ENCODE measurements at places on chromosomes 4 and X.

DNA sequence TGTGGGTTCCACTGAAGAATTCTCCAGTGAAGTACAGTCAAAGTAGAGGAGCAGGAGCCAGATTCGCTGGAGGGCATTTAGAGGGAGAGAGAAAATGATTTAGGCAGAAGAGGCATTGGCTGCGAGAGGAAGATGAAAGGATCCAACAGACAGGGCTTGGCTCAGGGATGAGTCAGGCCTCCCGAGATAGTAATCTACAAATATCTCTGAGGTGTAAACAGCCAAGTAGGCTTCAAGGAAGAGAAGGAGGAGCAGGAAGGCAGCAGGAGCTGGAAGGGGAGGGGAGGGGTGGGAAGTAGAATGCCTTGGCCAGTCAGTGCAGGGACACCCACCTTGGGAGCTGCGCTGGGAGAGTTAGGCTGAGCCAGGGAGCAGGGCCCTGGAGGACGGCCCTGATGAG, 55.5 kb downstream of the PJA1 start:
- no peak for DNase-seq

DNA sequence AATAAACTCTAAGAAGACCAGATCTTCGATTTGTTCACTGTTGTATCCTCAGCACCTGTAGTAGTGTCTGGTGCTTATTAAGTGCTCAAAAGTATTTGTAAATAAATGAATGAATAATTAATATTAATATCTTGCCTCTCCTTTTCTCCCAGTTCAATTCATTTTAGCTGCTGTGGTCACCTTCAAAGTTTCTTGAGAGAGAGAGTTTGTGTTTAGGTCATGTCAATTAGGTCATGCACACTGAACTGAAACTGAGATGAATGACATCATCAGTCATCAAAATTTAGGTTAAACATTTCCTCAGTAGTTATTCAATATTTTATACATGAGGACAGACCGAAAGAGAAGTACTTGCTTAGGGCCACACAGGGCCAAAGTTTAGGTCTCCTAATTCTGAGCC, 73.5 kb downstream of the ANXA3 start:
- no peak for DNase-seq

GRCh38 chr4:2354118-2354517, 64.3 kb downstream of the ZFYVE28 start:
- DNase-seq, result no peak

DNA sequence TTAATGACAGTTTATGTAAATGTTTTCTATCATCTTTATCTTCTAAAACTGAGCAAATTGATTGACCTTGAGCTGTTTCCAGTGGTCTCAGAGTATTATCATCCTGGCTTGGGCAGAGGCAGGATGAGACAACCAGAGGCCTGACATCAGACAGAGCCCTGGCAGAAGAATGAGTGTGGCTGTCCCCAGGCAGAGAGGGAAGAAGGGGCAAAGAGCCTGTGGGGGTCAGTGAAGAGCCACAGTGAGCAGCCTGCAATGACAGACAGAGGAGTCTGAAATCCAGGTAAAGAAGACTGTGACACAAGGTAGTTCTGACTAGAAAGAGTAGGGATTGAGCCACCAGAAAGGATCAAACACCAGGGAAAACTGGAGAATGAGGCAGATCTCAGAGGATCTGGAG, 182.4 kb upstream of the ARSJ start:
- no peak for DNase-seq

DNA sequence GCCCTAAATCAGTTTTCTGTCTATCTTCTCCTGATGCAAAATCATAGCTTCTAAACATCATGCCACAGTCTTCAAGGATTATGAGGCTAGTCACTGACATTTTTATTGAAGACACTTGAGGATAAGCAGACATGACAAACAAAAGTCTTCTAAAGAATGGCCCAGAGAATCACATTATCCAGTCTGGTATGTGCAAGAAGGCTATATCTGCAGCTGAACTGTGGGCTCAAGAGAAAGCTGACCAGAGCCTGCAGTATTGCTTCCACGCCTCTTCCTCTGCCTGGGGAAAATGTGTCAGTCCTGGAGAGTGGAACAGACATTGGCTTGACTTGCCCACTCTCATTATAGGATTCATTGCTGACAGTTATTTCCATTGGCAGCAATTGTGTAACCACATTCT, 553.5 kb downstream of the SPOCK3 start:
- DNase-seq, result no peak

GRCh38 chr4:40059362-40059761, 2.7 kb downstream of the N4BP2 start:
- DNase-seq, result no peak

- no peak for DNase-seq
Observed at GRCh38 chr4:129164243-129164642, 68.3 kb downstream of the C4orf33 start.

DNA sequence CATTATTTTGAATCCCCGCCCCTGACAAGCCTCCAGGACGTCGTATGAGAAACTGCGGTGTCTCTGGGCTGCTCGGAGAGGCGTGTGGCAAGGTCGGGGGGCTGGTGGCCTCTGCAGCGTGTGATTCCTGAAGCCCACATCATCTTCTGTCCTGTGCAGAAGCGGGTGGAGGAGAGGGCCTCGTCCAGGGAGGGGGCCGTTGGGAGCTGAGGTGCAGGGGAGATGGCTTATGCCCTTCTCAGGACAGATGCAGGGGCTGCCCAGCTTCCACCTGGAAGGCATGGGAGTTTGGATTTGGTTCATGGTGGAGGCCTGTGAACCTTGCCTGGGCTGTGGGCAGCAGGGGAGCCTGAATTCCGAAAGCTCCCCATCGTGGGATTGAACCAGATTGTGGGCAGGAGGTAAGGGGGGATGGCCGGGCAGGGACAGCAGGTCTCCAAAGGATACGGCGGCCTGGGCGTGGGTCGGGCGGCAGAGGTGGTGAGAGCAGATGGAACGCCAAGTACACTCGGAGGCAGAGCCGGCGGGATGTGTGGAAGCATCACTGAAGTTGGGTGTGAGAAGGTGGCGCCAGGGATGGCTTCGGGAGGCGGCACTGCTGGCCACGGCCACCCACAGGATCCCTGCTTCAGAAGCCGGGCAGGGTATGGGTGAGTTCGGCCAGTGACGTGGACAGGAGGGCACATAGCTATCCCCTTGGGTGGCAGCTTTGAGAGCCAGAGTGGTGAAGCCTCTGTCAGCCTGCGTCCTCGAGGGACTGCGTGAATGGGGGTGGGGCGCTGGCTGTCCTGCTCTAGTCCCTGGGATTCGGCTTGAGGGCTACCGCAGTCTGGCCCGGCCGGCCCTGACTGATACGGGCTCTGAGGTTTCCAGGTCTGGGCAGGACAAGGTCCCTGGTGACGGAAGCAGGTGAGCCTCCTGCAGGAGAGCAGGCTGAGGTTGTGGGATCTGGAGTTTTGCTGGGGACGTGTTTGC, 76.3 kb upstream of the ADRA2C start:
- no peak for DNase-seq

- no peak for DNase-seq
Observed at GRCh38 chrX:38975368-38975942, 174.2 kb downstream of the MID1IP1 start.

GRCh38 chrX:39893417-39894338, 204.1 kb downstream of the BCOR start:
- DNase-seq, result no peak

DNA sequence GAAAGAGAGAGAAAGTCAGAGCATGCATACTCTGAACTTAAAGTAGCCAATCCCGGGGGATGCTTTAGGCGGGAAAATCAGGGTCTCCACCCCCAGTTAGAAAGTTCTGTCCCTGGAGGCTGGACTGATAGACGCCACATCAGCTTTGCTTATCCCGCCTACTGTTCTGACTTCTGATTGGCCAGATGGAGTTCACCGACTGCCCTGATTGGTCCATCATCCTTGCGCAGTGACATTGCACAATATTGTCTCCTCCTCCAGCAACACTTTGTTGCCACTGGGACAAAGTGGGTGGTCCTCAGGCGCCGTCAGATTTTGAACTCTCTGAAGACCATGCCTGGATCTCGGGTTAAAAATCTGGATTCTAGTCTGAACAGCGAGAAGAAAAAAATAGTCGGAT, 50.3 kb downstream of the SSX3 start:
- DNase-seq, result no peak

DNA sequence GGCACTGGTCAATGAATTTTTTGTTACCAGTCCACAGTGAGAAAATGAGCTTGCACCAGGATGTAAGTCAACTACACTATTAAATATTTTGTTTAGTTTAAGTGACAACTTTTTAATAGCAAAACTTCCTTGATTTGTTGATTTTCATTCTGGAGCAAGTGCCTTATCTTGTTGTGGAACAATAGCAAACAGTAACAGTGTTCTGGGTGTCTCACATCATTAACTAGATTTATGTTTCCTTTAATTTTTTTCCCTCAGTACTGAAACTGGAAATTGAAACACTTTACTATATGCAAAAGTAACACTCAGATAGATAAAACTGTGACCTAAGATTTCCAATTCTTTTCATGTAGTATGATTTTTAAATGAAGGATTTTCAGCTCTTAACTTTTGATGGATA, 80.1 kb downstream of the GALNT7 start:
- no peak for DNase-seq

GRCh38 chr4:121370729-121371325, 10.0 kb downstream of the QRFPR start:
- no peak for DNase-seq

DNA sequence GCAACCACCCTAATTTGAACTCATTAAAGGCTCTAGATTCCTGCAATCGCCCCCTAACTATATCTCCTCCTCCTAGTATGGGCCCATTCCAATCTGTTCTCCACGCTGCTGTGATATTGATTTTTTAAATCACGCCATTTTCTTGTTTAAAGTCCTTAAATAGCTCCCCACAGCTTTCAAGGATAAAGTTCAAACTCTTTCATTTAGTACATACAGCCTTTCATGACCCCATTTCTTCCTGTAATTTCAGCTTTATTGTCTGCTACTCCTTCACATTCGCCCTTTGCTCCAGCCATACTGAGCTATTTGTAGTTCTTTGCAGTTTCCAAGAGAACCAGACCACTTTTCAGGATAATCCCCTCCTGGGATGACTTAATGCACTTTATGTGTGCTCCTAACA, 118.5 kb downstream of the GC start:
- DNase-seq, result no peak

DNA sequence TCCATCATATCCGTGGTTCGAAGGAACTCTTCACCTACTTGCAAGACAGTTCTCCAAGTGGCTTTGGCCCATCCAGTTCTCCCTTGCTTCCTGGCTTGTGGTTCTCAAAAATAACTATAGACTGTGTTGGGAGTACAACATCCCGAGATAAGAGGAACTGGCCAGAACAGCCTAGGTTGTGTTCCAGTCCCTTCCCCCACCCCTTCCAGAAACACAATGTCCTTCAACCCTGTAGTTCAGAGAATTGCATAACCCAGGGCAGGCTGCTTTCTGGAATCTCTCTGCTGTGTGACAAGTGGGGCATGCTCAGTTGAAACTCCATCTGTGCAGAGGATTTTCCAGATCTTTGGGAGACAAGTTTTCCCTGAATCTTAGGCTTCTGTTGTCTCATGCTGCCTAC, 206.5 kb downstream of the PCDH10 start:
- no peak for DNase-seq

GRCh38 chrX:47862680-47863079, 26.0 kb downstream of the ZNF81 start:
- no peak for DNase-seq

- no peak for DNase-seq
Observed at GRCh38 chr4:62402088-62402806, 1202.1 kb downstream of the ADGRL3 start.

- DNase-seq, result no peak
Observed at GRCh38 chr4:143514497-143514896, 995 bp downstream of the SMARCA5 start.

GRCh38 chr4:95510145-95510544, 38.6 kb downstream of the UNC5C start:
- no peak for DNase-seq

DNA sequence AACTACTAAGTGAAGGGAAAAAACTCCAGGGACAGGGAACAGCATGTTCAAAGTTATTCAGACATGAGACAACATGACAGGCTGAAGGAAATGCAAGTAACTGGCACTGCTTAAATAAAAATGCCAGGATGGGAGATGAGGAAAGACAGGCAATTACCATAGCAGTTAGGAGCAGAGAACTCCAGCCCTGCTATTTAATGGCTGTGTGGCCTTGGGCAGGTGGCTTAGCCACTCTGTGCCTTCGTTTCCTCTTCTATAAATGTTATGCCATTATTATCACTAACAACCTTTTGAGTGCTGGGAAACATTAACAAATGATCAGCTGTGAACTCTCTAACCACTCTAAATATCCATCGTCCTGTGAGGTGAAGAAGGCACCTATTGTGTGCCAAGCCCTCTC, 32.7 kb downstream of the PROM1 start:
- DNase-seq, result no peak

DNA sequence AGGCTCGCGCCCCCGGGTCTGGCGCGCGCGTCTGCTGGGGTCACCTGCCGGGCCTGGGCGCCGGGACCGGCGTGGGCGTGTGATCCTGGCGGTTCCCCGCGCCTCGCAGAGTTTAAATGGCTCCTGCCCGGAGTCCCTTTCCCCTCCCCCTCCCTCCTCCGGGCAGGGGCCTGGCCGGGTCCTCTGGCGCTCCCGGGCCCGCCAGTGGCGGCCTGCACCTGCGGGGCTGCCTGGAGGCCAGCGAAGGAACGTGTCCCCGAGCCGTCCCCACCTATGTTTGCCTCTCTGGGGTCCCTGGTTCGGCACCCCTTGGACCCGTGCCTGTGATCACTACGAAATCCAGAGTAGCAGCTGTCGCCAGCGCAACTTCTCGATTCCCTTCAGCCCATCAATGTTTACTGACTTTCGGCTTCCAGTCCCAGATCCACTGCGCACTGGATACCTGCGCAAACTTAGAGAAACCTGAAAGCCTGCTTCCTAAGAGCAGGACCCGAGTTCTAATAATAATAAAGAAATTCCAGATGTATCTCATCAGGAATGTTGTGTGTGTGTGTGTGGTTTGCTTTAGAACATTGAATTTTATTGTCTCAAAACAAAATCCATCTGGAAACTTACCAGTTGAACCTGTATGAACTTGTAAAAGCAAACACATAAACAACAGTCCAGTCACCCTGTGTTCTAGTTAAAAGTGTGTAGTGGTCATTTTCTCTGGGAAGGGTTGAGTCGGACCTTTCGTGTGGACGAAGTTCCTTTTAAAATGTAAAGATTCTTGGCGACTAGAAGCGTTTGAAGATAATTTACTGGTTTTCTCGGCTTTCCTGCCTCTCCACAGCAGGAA, 788 bp downstream of the SHROOM2 start:
- DNase-seq, result no peak

DNA sequence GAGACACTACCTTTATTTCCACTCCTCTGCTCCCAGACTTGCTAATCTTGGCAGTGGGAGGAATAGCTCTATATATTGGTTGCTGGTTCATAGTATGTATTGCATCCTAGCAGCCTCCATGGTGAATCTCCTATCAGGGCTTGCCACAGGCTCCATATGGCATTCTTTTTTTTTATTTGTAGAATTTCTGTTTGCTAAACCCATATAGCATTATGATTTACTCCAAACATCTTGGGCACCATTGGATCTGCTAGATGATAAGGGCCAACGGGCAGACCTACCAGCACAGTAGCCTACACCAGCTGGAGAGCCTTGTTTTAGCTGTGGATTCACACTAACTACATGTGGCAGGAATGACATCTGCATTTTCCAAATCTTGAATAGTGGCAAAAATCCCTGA, 6.9 kb downstream of the SMIM10 start:
- no peak for DNase-seq

Measured in stimulated activated CD8-positive, alpha-beta memory T cell treated with anti-CD3 and anti-CD28 coated beads, Interleukin-15, amount 100 ng/mL, for 24 hours (primary cell).